Ovary (tissue), 10 donors: ENCODE measurements at places on chromosomes 7 and 10. TPM values are rescaled to one million over a fixed set of nuclear protein-coding genes. Genes with fewer than 3 reads are reported as not detected.

DNA sequence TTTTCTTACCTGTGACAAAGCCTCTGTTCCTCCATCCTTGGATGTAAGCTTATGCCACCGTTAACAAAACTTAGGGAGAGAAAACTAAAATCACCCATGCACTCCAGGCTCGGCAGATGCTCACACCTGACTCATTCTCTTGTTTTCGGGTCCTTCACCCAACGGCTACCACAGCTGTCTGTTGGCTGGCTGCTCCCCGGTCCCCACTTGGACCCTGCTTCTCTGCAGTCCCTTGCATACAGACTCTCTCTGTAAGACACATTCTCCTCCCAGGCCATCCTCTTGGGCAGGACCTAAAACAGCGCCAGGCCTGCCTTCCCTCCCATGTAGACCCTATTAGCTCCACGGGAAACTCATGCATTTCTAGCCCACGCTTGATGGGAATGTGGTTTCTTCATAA is 12.1 kb upstream of the INHBA start:
- no peak for DNase-seq

DNA sequence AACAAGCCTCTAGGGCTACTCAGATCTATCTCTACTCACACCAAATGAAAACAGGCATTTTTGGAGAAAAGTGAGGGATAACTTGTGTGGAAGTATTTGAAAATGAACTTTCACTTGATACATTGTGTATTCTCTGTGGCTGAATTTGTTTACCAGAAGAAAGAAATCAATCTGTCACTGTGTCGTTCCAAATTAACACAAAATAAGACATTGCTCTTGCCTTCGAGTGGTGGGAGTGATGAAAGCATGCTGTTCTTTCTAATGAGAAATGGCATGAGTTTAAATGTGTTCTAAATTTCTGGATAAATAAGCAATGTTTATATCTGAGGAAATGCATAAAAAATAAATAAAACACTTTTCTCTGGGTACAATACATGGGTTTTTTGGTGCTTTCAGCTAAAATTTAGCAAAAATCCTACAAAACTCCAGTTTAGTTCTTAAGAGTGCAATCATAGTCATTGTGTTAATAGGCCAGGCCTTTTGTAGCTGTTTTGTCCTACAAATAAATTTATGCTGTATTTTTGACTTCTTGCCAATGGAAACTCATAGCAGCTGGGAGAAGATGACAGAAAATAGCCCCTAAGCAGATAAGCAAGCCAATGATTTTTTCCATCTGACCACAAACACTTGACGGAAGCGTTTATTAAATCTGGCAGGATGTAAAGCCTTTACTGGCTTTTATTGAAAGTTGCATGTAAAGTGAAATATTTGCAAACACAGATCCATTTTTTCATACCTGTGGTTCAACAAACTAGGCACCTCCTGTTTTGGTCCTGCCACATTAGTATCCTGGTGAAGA is 1064.1 kb upstream of the GHITM start:
- DNase-seq, result no peak

DNA sequence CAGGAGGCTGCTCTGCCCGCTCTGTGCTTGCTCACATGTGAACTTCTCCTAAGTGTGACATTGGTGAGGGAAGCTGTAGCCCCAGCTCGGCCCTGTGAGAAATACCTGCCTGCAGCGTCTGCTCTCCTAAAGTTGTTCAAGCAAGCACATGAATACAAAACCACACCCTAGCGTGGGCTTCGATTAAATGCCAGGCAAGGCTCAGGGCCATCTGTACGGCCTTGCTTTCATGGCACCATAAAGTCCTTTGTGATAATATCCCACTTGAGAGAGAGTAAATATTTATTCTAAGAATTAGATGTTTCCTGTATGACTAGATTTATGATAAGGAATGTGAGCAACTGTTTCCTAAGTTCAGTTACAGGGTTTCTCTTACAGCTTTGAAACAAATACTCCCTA is 262.8 kb upstream of the KLF14 start:
- DNase-seq, result no peak

DNA sequence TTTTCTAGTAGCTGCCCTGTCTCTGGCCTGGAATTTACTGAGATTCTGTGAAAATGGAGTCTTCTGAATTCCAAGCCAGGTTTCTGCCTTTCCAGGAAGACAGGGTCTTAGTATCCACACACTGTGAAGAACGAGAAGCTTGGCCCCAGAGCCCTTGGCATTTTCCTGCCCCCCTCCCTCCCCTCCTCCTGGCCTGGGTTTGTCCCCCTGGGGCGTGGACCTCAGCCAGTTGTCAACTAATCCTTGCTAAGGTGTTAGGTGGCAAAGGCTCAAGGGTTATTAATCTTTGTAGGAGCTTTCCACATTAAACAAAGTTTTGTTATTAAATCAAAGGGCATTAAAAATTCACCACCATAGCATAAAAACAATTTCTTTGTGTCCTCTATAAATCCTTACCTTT is 329.5 kb downstream of the RNLS start:
- DNase-seq, result no peak

- no peak for DNase-seq
Observed at GRCh38 chr7:95843286-95843685, 70.9 kb downstream of the DYNC1I1 start.

- no peak for DNase-seq
Observed at GRCh38 chr7:141700296-141700847, 1.6 kb downstream of the DENND11 start.

DNA sequence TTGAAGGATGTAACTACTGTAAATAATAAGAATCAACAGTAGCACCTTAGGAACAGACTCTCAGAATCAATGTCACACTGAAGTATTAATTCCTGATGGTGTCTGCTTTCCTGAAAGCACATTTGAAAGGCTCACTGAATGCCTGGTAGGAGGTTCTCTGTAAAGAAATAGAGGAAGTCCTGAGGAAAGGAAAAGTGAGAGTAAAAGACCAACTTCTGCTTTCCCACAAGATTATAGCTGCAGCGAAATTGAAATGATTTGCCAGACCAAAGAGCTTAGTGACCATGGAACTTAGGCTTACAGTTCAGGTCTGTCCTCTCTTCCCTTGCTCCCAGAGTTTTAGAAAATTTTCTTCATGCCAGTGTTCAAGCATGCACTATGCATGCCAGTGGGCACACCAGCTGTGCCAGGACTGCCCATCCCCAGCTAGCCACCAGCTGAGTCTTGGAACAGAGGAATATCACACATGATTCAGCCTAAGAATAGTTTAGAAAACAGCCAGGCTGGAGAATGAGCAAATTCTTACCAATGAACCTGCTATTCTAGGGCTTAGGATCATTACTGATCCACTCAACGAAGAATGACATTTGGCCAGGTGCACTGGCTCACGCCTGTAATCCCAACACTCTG is 123.2 kb downstream of the HERPUD2 start:
- no peak for DNase-seq

DNA sequence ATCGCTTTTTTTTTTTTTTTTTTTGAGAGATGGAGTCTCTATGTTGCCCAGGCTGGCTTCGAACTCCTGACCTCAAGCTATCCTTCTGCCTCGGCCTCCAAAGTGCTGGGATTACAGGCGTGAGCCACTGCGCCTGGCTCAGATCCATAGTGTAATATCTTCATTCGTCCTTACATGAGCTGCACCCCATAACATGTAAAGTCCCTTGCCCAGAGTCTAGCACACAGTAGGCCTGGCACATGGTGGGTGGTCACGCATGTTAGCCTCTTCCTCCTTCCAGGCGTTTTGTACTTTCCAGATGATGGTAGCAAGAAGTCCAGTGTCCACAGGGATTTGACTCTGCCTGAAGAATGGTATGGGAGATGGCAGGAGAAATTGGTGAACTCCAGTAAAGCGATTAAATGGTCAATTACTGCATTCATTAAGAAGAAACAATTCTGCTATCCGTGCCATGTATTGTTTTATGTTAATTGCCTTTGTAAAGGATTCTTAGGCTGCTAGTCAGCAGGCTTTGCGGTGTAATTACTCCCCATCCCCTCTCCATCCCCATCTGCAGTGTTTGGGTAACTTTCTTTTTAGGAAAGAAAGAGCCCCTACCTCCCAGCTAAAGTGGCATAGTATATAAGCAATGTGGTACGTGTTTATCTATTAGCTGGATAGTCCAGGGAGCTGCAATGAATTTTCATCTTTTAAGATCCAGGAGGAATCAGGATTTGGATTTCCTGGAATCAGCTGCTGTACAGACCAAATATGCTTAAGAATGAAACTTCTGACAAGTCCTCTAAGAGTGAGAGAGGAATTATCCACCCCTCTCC is 1.2 kb downstream of the TPST1 start:
- no peak for DNase-seq

- DNase-seq, result no peak
Observed at GRCh38 chr7:131038153-131038552, 289.5 kb upstream of the MKLN1 start.

- DNase-seq, result peak; percentile 70
Observed at GRCh38 chr10:69757553-69758309, 44.0 kb upstream of the COL13A1 start.

GRCh38 chr10:117130346-117130745 is 7.7 kb downstream of the VAX1 start:
- no peak for DNase-seq

DNA sequence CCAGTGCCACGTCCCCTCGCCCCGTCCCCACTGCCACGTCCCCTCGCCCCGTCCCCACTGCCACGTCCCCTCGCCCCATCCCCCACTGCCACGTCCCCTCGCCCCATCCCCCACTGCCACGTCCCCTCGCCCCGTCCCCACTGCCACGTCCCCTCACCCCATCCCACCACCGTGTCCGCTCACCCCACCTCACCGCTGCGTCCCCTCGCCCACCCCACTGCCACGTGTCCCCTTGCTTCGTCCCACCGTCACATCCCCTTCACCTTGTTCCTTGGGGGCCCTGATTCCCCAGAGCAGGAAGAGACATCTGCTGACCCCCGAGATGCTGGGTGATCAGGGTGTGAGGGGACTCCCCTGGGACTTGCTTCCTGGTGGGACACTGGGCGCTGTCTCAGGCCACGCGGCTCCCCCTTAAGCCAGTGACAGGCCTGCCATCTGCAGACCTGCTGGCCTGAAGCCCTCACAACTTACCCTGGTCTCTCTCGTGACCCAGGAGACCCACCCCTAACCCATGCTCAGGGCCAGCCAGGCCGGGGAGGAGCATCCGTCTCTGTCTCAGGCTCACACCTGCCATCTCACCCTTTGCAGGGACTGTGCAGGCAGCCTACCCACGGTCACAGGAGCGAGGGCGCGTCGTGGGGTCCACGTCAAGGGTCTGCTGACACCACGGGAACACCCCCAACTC is 260.4 kb downstream of the ELFN1 start:
- DNase-seq, result no peak

DNA sequence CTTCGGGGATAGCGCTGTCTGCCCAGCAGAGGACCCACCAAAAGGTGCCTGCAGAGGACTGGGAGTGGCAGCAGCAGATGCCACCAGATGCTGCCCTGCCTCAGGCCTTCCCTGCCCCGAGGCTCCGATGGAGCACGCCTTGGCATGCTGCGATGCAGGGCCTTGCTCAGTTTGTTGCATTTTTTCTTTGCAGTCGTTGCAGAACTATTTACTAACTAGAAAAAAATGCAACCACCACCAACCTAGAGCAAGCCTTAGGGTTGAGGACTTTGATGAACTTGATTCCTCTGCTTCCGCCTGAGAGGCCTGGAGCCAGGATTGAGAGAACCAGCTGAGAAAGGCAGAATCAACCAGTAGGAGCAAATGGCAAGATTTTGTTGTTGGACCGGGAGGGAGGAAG is 585.6 kb upstream of the MKI67 start:
- DNase-seq, result no peak

GRCh38 chr10:27440021-27440420 is 64.1 kb upstream of the RAB18 start:
- DNase-seq, result no peak

Gene STK31
- 0.57 TPM for total RNA-seq

Gene PPP1R3C
- total RNA-seq, result 19.1 TPM

Gene TACC2
- total RNA-seq, result 13.0 TPM

Gene ITPRID1
- total RNA-seq, result not detected

Gene PLCE1
- total RNA-seq, result 11.3 TPM
